NCI-H226 (cell line): ENCODE measurements at places on chromosomes 6 and 20.

DNA sequence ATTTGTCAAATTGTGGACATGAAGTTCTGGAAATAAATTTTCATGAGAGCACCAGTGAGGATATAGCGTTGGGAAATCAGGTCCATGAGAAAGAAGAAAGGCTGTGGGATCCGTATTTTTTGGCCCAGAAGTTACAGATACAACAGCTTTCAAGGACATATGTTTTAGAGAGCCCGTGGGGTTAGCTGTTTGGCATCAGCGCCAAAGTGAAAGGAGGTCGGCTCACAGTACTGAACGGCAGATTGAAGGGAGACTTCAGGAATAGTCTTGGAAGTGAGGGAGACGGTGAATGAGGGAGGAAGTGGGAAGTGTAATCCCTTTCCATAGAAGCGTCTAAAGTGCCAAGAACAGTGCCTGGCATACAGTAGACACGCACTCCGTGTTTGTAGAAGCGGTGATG, 31.8 kb downstream of the ZDHHC14 start:
- no peak for DNase-seq

DNA sequence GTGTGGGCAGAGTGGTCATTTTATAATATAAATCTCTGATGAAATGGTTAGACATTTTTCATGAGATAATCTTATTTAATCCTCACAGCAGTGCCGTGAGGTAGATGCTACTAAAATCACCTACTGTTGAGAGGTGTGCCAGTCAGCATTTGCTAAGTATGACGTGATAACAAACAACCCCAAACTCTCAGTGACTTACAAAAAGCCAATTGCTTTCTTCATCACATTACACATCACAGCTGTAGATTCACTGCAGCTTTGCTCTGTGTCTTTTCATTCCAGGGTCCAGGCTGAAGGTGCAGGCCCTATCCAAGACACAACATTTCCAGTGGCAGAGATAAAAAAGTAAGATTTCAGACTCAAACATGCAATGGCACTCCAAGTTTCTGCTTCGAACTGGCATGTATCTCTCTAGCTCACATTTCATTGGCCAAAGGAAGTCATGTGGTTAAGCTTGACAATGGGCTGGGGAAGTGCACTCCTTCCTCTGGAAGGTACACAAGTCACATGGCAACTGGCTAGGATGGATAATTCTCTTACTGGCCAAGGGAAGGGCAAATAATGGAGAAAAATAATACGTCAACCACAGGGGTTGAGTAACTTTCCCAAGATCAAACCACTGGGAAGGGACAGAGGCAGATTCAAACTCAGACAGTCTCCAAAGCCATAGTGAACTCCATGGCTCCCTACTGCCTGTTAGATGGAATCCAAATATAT, 69.5 kb upstream of the EPB41L1 start:
- DNase-seq: peak; percentile 61

GRCh38 chr6:69164564-69165229, 529.6 kb downstream of the ADGRB3 start:
- no peak for DNase-seq

- DNase-seq: no peak
These were observed 145.3 kb downstream of the AIG1 start for GRCh38 chr6:143205991-143206390.

DNA sequence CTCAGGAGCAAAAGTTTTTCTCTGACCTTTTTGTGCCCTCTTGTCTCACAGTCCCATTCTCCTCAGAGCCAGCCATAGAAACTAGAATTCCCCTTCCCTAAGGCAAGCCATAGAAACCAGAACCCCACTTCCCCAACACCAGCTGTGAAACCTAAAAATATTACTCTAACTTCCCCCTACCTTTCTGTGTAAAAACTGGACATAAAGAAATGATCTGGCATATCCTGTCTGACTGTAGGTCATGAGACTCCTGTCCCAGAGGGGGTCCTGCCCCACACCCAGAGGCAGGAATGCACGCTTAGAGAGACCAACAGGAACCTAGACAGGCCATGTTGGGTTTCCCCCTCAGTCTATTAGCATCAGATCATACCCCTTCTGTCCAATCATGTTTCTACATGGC, 140.6 kb upstream of the SLC22A16 start:
- no peak for DNase-seq

DNA sequence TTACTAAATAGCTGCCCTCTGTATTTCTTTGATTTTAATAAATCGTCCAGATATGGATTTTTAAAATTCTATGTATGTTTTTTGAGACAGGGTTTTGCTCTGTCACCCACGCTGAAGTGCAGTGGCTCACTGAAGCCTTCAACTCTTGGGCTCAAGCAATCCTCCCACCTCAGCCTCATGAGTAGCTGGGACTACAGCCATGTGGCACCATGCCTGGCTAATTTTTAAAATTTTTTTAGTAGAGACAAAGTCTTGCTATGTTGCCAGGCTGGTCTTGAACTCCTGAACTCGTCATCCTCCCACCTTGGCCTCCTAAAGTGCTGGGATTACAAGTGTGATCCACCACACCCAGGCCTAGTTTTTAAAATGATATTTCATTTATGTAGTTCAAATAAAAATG, 47.4 kb upstream of the DDR1 start:
- peak; percentile 26 for DNase-seq

DNA sequence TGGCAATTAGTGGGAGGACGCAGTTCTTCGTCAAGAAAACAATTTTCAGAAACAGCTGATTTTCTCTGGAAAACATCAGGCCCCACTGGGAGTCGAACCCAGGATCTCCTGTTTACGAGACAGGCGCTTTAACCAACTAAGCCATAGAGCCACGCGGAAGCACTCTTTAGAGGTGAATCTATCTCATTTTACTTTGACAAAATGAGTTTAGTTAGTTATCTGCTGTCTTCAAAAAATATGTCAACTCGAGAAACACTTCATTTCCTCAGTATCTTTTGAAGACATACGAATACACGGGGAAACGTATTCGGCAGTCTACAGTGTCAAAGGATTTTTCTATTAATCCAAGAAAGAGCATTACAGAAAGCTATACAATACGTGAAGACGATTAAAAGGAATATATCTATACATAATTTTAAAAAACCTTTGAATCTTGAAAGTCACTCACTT, 26.7 kb downstream of the GPX6 start:
- peak; percentile 35 for DNase-seq

DNA sequence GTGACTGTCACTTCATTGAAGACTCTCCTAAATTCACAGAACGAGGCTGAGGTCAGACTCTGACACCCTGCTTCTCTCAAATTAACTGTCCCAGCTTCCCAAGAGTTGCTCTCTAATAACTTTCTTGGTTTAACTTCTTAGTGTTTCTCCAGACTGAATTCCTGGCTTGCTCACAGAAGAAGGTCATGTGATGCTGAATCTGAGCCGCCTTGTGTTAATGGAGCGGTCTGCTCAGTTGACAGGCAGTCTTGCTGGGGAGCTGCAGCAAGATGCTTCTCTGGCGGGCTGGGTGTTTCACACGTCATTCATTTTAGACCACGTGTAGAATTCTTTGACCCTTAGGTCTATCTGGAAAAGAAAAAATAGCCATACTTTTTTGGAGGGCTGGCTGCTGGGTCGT, 107.3 kb downstream of the FOXO3 start:
- no peak for DNase-seq

GRCh38 chr20:19524691-19525090, 233.4 kb upstream of the RIN2 start:
- no peak for DNase-seq

GRCh38 chr6:132391391-132392269, 9.6 kb downstream of the MOXD1 start:
- no peak for DNase-seq

GRCh38 chr6:159985296-159985945, 16.5 kb downstream of the IGF2R start:
- DNase-seq: no peak

GRCh38 chr20:49945701-49946477, 9.7 kb downstream of the RNF114 start:
- DNase-seq: no peak

GRCh38 chr6:29976588-29977424, 34.5 kb downstream of the HLA-A start:
- DNase-seq: peak; percentile 84

DNA sequence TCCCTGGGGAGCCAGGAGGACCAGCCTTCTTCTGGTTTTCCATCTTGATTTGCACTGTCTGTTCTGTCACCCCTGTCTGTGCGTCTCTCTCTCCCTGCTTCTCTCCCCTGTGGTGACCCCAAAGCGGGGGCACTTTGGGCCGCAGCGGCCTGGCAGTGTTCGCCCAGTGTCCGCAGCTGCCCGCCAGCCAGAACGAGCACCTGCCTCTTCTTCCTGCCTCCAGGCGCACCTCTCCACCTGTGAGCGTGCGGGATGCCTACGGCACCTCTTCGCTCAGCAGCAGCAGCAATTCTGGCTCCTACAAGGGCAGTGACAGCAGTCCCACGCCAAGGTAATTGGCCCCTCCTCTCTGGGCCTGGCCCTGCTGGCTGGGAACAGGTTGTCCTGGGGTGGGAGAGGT, 30.8 kb downstream of the SNPH start:
- DNase-seq: no peak

DNA sequence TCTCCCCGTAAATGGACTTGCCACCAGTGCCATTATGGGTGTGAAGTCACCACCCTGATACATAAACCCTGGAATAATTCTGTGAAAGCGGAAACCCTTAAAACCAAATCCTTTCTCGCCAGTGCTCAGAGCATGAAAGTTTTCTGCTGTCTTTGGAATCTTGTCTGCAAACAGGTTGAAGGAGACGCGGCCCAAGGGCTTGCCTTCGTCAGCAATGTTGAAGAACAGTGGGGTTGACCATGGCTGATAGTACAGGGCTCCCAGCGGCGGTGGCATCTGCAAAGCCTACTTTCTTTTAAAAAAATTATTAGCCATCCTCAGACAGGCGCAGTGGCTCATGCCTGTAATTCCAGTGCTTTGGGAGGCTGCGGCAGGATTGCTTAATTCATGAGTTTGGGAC, 22.1 kb downstream of the ABHD12 start:
- DNase-seq: no peak

GRCh38 chr6:37922563-37922962, 103.0 kb downstream of the ZFAND3 start:
- no peak for DNase-seq

GRCh38 chr6:89034586-89035251, 45.8 kb upstream of the PNRC1 start:
- peak; percentile 88 for DNase-seq

- no peak for DNase-seq
These were observed 152.3 kb downstream of the EDN1 start for GRCh38 chr6:12442455-12442854.

DNA sequence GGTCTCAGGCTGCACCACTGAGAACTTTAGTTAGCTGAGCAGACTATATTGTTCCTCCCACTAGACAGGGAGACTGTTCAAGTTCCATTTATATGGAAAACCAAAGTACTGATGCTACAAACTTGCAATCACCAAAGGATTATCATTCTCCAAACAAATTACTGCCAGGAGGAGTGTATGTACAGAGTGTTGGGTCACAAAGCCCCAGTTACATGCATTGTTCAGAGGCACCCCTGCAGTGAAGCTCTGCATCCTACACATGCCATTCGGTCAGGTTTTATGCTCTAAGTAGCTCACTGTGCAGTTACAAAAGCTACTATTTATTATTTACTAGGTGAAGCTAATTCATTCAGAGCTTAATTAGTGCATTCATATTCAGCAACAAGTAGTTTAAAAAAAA, 75.8 kb downstream of the SMLR1 start:
- DNase-seq: no peak

GRCh38 chr6:167750956-167751358, 75.8 kb upstream of the AFDN start:
- DNase-seq: no peak
